WTC11 (cell line): ENCODE measurements at places on chromosomes 5 and 9. TPM values are rescaled to one million over a fixed set of nuclear protein-coding genes. Genes with fewer than 3 reads are reported as not detected.

GRCh38 chr9:70412832-70413463, 1.5 kb downstream of the KLF9 start:
- peak; percentile 17 for DNase-seq

CPLANE1 gene
- 4.8 to 6.5 TPM (median 5.7 TPM) in 3 replicates for total RNA-seq

PCDHA9 gene
- total RNA-seq = 1.1 to 1.5 TPM (median 1.4 TPM) in 3 replicates

PTGES2 gene
- total RNA-seq = 96.2 to 118 TPM (median 98.4 TPM) in 3 replicates

ANKRD18B gene
- total RNA-seq = 11.0 to 16.4 TPM (median 13.6 TPM) in 3 replicates

GRCh38 chr9:137064027-137064879, 6.1 kb downstream of the SAPCD2 start:
- peak; percentile 84 for DNase-seq

CXCL14 gene
- 0.64 to 0.87 TPM (median 0.87 TPM) in 3 replicates for total RNA-seq

- DNase-seq = no peak
These were observed 20.1 kb upstream of the NIM1K start for GRCh38 chr5:43171926-43172325.

SLC46A2 gene
- 0.07 TPM in 1 of 3 replicates, not detected in the others for total RNA-seq

GRCh38 chr5:120808606-120809005, 344.5 kb downstream of the PRR16 start:
- DNase-seq = no peak

NUTM2F gene
- total RNA-seq = 0.15 to 0.55 TPM in 2 of 3 replicates, not detected in the other

GRCh38 chr9:110785166-110785565, 116.6 kb downstream of the MUSK start:
- no peak for DNase-seq

- peak; percentile 72 for DNase-seq
These were observed 23.3 kb downstream of the CAVIN4 start for GRCh38 chr9:100601216-100601615.

RBM18 gene
- 11.4 to 14.3 TPM (median 13.1 TPM) in 3 replicates for total RNA-seq

LTC4S gene
- 2.6 to 4.5 TPM (median 3.0 TPM) in 3 replicates for total RNA-seq

CDH12 gene
- not detected in 3 replicates for total RNA-seq

- no peak for DNase-seq
These were observed 37.7 kb upstream of the CKMT2 start for GRCh38 chr5:81195335-81195929.
